Stimulated activated CD8-positive, alpha-beta memory T cell treated with anti-CD3 and anti-CD28 coated beads, Interleukin-7, amount 100 ng/mL, for 24 hours (primary cell): ENCODE measurements at places on chromosomes 6 and 20.

GRCh38 chr20:3553663-3554062 lies 82.8 kb downstream of the ATRN start:
- DNase-seq, result no peak

DNA sequence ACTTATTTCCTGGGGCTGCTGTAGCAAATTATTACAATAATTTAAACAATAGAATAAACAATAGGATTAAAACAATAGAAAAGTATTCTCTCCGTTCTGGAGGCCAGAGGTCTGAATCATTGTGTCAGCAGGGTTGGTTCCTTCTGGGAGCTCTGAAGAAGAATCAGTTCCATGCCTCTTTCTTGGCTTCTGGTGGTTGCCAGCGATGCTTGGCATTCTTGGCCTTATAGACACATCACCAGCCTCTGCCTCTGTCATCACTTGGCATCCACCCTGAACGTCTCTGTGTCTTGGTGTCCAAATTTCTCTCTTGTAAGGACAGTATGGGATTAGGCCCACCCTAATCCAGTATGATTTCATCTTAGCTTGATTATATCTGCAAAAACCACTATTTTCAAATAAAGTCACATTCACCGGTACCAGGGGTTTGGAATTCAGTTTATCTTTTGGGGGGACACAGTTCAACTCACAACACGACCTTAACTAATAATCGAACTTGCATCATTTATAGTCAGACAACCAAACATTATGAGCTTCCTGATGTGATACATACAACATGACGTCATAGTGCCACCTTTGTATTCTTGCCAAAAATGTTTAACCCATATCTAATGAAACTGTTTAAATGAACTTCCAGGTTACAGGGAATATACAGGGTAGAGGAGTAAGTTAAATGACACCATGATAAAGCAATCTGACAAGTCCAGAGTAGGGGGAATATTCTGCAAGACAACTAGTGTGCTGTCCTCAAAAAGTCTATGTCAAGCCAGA lies 84.7 kb upstream of the RNF24 start:
- no peak for DNase-seq

- DNase-seq, result no peak
Measured at GRCh38 chr20:57240581-57241362, 25.7 kb downstream of the BMP7 start.

DNA sequence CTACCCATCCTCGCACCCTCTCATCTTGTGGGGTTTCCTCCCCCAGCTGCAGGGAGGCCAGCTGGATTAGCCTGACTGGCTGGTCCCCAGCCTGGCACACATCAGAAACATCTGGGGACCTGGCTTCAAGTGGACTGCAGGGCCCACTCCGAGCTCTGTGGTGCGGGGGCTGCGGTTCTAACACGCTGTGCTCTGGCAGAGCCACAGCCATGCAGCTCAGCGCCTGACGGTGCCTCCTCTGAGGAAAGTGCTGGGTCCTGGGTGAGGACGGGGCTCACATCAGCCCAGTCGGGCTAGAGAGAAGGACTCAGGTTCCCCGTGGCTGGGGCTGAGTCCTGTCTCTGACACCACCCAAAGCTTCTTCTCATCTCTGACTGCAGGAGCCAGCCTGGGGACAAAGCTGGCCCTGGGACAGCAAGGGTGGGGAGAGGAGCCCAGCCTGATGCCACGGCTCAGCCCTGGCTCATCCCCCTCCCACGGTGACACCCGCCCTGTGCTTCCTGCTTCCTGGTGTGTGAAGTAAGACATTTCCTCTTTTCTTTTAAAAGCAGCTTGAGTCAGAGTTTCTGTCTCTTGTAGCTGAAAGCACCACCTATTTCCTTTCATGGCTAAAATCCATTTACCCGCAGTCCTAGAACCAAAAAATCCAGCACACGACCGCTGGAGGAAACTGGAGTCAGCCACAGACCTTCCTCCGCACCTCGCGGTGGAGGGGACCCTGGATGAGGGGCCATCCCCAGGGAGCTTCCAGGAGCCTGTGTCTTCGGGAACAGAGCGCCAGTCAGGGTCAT lies 127.4 kb upstream of the AFDN start:
- peak; percentile 15 for DNase-seq
